ENCODE measurements at places on chromosomes 12 and 14. TPM values are rescaled to one million over a fixed set of nuclear protein-coding genes. Genes with fewer than 3 reads are reported as not detected.

The KRT2 gene
- not detected for total RNA-seq

The OTOGL gene
- total RNA-seq, result not detected

The TMEM179 gene
- total RNA-seq, result not detected

The SUSD6 gene
- 20.5 TPM for total RNA-seq

The BCL2L2 gene
- 16.8 TPM for total RNA-seq

The CACNA2D4 gene
- not detected for total RNA-seq

The GYS2 gene
- not detected for total RNA-seq

The TSPAN19 gene
- total RNA-seq, result not detected
